Right atrium auricular region (tissue), 2 donors: ENCODE measurements at places on chromosomes 7 and 10. TPM values are rescaled to one million over a fixed set of nuclear protein-coding genes. Genes with fewer than 3 reads are reported as not detected.

The LFNG gene
- total RNA-seq = 3.8 TPM

The ACSM6 gene
- not detected for total RNA-seq

The PDLIM1 gene
- total RNA-seq = 130 TPM

DNA sequence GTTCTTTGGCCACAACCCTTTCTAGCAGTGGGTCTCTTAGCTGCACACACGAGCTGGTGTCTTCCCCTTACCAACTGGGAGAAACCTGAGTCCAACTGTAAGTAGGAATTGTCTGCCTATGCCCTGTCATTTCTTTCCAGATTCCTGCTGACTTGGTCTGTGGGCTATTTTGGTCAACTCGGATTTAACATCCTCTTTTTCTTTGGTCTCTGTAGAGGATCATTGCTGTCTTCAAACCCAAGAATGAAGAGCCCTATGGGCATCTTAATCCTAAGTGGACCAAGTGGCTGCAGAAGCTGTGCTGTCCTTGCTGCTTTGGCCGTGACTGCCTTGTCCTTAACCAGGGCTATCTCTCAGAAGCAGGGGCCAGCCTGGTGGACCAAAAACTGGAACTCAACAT lies 10.3 kb downstream of the PI4K2A start:
- H3K36me3 ChIP-seq = peaks cover 41% of the 10 kb centered on the region
- H3K4me1 ChIP-seq = no peaks in the 10 kb centered on the region
- H3K27me3 ChIP-seq = no peaks in the 10 kb centered on the region

- no peak for DNase-seq
- peak overlapping the region; percentile 64 for H3K4me3 ChIP-seq
- H3K4me1 ChIP-seq = peaks cover 75% of the 10 kb centered on the region
Measured at GRCh38 chr7:104983076-104983577, 30.9 kb upstream of the KMT2E start.
